Cardiac fibroblast (primary cell): ENCODE measurements at places on chromosomes 6 and 20.

DNA sequence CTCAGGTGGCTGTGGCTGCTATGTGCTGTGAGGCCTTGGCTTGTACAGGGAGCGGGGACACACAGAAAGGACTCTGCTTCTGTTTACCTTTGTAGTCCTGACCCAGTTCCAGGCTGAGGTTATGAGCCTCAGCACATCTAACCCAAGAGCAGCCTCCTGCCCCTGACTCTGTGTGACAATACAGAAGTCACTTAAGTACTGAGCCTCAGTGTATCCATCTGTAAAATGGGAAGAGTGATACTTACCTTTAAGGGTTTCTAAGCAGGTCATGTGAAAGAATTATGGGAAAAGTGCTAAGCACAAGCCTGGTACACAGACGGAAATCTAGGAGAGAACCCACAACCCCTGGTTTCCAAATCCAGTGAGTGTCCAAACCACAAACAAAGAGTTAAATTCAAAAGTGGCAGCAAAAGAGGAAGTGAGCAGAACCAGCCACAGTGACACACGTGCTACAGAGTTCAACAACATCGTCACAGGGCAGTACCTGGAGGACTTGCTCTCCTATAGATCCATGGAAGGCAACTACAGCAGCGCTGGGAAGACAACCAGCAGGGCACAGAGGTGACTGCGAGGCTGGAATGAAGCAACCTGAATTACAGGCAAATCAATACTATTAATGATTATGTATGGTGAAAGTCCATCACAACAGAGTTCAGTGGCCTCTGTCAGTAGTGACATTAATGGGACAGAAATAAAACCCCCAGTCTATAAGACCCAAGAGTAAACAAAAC is 12.5 kb downstream of the TRIM26 start:
- DNase-seq: no peak

DNA sequence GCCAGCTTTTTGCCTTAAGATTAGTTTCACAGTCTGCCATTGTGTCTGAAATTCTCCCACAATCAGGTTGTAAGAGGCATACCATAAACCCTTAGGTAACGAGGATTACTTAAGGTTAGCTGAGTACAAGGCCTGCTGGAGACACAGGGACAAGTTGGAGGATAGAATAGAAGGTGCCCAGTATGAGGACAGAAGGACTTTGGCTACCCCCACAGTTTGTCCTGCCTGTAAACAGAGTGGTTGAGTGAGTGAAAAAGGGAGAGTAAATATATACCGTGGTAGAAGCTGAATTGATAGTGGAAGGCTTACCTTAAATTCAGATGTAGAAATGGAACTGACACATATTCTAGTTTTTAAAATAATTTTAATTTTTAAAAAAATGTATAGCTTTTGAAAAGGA is 19.3 kb downstream of the RPRD1B start:
- no peak for DNase-seq

- DNase-seq: no peak
Observed at GRCh38 chr20:30815577-30816181, 441.8 kb upstream of the DEFB115 start.

- no peak for DNase-seq
Observed at GRCh38 chr6:2632368-2632767, 118.4 kb downstream of the MYLK4 start.

- no peak for DNase-seq
Observed at GRCh38 chr6:43785904-43786303, 15.9 kb downstream of the VEGFA start.

DNA sequence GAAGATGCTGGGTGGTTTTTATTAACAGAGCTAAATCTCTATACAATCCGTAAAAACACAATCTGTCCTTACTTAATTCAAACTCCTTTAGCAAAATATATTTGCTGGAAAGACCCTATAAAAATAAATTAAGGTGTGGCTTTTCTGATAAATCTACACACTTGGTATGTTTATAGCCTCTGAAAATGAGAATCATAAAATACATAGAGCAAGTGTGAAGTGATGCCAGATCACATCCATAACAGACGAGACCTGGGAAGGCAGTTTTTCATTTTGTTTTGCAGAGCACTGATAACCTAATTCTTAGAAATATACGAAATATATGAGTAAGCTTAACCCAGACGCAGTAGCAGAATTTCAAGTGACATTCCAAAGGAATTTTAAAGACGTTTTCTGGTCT is 10.4 kb upstream of the DDO start:
- DNase-seq: no peak

- DNase-seq: peak; percentile 88
Observed at GRCh38 chr6:2952557-2953095, 18.7 kb downstream of the SERPINB6 start.

DNA sequence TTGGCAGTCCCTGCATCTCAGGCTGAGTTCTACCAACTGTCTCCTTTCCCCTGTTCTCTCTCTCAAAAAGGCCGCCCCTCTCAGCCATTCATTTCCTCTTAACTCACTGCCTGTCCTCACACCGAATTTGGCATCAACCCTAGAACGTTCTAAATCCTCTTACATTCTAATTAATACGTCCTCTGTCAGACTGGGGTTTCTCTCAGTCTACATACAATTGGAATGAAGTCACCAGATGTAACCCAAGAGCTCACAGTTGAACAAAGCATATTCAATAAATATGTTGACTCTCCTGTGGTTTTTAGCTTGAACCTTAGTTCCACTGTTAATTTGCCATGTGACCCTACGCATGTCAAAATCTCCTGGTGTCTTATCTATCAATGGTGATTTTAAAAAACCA is 269.6 kb downstream of the CLIC5 start:
- peak; percentile 54 for DNase-seq

GRCh38 chr20:61299618-61300017 is 47.6 kb downstream of the CDH4 start:
- DNase-seq: no peak

GRCh38 chr6:35742842-35743241 is 6.0 kb downstream of the ARMC12 start:
- DNase-seq: no peak

GRCh38 chr6:7841781-7842468 is 68.7 kb downstream of the TXNDC5 start:
- DNase-seq: peak; percentile 18
